ENCODE measurements at places on chromosomes 6 and 20.
A peak's percentile ranks its signal among the peaks of the same experiment; 100 is the strongest.

GRCh38 chr20:40173872-40174271 lies 515.2 kb downstream of the MAFB start:
- no peak for DNase-seq

- no peak for DNase-seq
Observed at GRCh38 chr6:139710556-139710955, 336.1 kb upstream of the CITED2 start.

DNA sequence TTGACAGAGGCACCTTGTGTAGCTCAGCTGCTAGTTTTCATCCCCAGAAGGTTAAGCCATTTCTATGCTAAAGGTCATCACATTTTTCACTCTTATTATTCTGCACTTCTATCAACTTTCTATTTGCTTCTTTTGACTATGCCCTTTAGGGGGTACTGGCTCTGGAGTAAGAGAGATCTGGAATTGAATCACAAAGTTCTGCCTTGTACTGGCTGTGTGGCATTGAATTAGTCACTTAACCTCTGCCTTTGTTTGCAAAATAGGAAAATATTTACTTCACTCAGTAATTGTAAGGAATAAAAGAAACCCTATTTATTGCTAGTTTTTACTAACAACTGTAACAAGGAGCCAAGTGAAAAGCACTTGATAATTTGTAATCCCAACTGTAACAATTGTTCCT lies 56.8 kb upstream of the MTRF1L start:
- peak; percentile 9 for DNase-seq

DNA sequence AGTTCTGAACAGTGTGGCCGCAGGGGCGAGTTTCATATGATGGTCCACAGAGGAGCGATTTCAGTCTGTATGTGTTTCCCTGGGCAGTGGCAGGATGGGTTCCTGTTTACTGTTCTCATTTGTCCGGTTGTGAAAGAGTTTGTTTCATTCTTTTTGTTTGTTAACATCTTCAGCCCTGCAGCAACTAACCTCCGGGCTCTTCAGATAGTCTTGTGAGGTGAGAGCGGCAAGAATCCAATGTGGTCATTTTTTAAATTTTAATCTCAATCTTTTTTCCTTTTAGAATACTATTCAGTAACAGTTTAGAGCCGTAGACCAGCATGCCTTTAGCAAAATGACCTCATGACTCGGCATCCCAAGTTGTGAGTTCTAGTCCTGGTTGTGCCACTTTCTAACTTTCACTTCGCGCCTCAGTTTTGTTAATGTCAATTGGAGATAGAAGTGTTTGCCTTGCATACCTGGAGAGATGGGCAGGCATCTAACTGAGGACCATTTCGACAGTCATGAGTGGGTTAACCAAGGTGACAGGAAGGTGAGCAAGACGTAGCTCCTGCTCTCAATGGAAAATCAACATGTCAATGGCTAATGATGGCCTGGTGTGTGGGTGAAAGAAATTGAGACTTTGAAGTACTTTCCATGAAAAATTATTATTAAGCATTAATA lies 38.5 kb upstream of the PXDC1 start:
- no peak for DNase-seq

DNA sequence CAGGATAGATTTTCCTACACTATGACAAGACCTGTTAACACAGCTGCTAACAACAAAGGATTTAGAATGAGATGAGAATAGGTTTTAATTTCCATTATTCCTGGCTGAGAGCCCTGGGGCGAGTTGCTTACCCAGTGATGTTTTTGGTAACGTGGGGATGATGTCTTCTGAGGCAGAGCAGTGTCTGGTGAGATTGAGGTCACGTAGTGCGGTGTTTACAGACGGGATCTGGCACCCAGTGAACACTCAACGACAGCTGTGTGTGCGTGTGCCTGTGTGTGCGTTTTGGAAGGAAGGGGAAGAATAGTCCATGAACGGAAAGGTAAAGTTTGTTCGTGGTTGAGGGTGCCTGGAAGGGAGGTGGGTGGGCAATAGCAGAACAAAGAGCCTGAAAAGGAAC lies 384.7 kb downstream of the C6orf118 start:
- DNase-seq = no peak

- no peak for DNase-seq
Observed at GRCh38 chr6:130381459-130382380, 15.9 kb downstream of the TMEM200A start.

DNA sequence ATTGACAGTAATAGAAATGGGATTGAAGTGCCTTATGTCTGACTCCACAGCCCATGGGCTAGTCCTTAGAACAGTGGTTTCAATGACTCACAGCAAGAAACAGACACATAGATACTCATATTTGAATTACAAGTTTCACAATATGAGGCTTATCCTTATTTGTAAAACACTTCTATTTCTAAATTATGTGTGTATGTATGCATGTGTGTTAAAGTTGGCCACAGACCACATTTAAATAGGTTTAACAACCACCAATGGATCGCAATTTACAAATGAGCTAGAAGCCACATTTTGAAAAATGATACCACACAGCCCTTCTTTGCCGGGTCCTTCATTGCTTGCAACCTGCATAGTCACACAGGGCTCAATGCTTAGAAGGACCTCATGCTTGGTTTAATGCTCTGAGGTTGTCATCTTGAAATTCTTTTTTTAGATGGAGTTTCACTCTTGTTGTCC lies 157.8 kb upstream of the PREP start:
- peak; percentile 79 for DNase-seq

DNA sequence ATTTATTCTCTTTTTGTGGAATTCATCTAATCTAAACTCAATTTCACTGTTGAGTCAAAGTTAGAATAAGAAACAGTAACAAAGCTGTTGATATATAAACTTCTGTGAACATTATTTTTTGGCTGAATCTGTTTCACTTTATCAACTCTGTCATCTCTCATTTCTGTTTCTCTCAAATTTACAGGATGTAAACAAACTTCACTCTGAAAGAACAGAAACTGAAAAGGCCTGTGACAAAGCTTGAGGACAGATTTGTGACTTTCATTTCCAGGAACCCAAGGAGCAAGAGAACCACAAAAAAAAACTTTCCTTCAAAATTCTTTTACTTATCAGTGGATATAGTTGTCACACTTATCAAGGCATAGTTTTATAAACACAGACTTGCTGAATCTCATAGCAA lies 447.9 kb upstream of the OPRM1 start:
- no peak for DNase-seq

- DNase-seq = no peak
Observed at GRCh38 chr6:43703512-43704429, 16.2 kb upstream of the MRPS18A start.

- DNase-seq = peak; percentile 71
Observed at GRCh38 chr6:39166189-39166911, 51.4 kb upstream of the SAYSD1 start.

DNA sequence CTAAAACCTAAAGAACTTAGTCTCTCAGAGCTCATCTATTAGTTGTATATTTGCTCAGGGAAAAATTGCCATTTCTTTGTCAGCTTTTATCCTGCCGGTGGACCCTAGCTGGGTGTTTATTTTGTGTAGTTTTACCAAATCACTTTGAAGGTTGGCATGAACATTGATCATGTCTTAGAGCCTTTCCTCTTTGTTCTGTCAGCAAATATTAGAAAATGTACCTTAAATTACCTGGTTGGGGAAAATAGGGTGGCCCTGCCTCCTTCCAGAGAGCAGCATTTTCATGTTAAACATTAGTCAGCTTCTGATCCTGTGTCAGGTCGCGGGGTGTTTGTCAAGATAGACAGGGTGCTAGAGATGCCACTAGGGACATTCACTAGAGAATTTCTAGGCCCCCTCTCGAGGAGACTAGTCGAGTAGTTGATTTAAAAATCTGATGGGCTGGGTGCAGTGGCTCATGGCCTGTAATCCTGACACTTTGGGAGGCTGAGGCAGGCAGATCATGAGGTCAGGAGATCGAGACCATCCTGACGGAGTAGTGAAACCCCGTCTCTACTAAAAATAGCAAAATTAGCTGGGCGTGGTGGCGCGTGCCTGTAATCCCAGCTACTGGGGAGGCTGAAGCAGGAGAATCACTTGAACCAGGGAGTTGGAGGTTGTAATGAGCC lies 11.2 kb downstream of the RALY start:
- no peak for DNase-seq

- DNase-seq = no peak
Observed at GRCh38 chr6:4510906-4511640, 265.1 kb upstream of the CDYL start.

DNA sequence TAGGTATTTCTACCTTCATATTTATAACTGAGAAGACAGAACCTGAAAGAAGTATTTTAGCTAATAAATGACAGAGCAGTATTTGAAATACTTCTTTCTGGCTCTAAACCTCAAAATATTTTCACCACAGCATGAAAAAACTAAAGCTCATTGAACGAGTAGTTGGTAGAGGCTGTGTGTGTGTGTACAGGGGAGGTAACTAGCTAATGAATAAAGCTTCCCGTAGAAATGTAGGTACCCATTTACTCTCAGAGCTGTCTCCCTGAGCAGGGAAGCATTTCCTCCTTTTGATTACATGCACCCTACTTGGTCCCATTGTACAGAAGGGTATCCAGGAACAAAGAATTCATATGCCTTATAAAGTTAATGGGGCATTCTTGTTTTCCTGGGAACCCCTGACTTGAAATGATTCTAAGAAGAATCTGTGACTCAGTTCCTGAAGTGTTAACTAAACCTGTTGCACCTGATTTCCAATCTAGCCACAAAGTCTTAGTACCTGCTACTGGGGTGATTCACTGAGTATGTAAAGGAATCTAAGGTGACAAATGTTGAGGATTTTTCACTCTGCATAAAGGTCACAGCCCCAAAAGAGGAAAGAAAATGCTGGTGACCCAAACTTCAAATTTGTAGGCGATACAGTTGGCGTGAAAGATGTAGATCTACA lies 12.5 kb downstream of the CRYBG1 start:
- no peak for DNase-seq

DNA sequence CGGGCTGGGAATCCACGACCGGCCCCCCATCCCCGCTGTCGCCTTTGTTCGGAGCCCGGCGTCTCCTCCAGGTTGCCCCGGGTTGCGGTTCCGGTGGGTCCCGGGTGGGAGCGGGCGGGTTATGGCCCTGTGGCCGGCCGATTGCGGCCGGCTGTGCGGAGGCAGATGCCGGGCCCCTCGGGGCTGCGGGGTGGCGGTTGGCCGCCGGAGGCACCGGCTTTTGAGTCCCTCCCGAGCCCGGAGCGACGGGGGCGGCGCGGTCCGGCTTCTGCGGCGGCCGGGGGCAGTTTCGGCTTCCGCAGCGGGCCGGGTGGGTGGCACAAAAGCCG lies 431 bp downstream of the LOC128125822 start:
- DNase-seq = no peak

DNA sequence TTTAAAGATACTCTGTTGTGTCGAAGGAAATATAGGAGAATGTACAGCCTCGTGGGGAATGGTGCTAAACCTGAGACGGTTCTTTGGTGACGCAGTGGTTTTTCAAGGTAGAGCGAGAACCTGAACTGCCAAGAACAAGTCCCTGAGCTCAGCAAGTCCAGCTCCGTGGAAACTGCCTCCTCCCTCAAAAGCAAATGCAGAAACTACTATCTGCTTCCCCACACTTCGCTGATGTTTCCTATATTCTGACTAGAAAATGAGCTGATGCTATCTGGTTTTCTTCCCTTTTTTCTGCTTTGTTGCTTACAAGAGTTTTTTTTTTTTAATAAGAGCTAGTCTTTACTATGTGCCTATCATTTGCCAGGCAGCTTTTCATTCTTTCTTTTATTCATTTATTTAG lies 85.3 kb upstream of the LY86 start:
- no peak for DNase-seq

DNA sequence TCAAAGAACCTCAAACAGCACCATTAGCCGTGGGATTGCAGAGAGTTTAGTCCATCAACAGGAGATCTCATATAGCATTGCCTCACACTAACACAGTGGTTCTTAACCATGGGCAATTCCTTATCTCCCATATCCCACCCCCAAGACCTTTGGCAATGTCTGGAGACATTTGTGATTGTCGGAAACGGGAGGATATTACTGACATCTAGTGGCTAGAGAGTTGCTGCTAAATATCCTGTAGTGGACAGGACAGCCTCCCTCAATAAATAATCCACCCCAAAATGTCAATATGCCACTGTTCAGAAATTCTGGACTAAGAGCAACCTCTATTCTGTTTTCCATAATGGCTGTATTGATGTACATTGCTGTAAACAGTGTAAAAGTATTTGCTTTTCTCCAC lies 210.1 kb upstream of the CCN2 start:
- DNase-seq = peak; percentile 72

DNA sequence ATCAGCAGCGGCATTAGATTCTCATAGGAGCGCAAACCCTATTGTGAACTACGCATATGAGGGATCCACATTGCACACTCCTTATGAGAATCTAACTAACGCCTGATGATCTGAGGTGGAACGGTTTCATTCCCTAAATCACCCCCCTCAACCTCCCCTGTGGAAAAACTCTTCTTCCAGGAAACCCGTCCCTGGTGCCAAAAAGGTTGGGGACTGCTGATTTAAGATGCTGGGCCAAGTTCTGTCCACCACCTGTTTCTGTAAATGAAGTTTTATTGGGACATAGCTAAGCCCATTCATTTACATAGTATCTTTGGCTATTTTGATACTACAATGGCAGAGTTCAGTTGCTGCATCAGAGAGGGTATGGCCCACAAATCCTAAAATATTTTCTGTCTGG lies 268.2 kb upstream of the PRDM1 start:
- no peak for DNase-seq

DNA sequence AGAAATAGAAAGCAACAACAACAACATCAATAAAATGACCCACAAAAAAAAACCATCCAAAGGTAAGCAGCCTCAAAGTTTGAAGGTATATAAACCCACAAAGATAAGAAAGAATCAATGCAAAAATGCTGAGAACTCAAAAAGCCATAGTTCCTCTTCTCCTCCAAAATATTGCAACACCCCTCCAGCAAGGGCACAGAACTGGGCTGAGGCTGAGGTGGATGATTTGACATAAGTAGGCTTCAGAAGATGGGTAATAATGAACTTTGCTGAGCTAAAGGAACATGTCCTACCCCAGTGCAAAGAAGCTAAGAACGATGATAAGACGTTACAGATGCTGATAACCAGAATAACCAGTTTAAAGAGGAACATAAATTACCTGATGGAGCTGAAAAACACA lies 188.8 kb upstream of the BTBD3 start:
- DNase-seq = no peak

DNA sequence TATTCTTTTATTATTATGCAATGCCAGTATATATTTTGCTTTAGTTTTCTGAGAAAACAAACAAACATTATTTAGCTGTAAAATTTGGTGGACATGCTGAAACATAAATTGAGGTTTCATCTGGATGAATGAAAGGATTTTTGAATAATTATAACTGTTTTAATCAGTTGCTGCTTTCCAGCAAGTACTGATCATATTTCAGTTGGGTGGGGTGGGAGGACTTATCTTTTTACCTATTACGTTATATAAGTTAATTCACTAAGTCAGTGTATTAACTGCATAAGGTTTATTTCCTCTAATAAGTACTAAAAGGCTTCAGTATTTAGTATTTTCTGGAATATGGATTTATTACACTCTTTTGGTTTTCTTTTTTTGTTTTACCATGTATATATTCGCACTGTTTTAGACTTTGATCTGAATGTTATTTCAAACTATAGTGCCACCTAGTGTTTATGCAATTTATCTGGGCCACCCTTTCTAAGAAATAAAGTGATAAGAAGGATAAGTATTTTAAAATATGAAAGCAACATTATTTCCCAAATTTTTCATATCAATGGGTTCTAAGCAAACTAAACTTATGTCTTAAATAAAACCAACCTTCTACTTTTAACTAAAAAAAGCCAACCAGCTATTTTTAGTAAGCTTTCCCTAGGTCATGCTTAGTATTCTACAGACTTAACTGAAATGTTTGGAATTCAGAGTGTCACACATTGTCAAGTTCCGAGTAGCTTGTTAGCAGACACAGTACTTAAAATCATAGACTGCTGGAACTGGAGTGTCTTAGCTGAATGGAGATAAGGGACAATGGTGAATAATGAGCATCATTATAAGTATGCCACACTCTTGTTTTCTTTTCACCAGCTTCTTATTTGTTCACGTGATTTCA lies 105.4 kb upstream of the MCHR2 start:
- peak; percentile 63 for DNase-seq

Data from ELR (cell line).